ENCODE measurements at places on chromosomes 12 and 14. TPM values are rescaled to one million over a fixed set of nuclear protein-coding genes. Genes with fewer than 3 reads are reported as not detected.
A peak's percentile ranks its signal among the peaks of the same experiment; 100 is the strongest.

CNTN1 gene
- 8.0 TPM for total RNA-seq

GRCh38 chr14:66041582-66041981 lies 444.6 kb upstream of the CCDC196 start:
- no peak for DNase-seq

DNA sequence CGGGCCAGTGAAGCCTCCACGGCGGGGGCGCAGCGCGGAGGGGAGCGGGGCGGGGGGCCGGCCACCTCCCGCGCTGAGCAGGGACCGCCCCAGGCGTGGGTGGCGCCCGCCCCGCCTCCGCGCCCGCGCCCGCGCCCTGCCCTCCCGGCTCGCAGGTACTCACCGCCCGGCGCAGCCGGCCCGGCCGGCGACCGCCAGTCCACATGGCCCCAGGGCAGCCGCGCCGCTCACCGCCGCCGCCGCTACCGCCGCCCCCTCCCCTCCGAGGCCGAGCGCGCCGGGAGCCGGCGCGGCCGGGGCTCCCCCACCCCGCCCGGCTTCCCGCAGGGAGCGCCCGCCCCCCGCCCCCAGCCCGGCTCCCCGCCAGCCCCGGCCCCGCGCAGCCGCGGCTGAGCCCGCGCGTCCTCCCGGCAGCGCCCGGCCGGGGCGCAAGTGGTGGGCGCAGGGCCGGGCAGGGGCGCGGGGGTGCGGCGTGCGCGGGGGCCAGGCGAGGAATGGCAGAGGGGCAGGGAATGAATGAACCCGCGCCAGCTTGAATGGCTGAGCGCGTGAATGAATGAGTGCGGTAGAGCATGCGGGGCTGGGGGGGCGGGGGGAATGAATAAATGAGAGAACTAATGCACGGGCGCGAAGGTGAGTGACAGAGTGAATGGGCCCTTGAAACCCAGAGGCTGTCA lies at the start of gene BEGAIN:
Gene BEGAIN, minus strand, starts transcription at position 332 of the 677 bp plus-strand sequence. Its CDS starts 127 bp downstream, at position 205.
- DNase-seq: no peak

DNA sequence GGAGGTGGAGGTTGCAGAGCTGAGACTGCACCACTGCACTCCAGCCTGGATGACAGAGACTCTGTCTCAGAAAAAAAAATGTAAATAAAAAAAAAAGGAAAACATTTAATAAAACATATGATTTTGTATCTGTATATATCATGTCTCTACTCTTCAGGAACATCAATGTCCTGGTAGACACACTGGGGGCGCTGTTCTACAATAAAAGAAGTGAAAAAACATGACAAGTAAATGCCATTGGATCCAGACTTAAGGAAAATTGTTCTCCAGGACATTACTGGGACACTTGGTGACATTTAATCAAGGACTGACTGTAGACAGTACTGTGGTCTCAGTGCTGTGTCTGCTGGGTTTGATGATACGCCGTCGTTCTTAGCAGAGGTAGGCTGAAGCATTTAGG lies 15.5 kb upstream of the KLC1 start:
- DNase-seq: no peak

- peak; percentile 9 for DNase-seq
Measured at GRCh38 chr12:69534389-69534822, 50.9 kb upstream of the CCT2 start.

DNA sequence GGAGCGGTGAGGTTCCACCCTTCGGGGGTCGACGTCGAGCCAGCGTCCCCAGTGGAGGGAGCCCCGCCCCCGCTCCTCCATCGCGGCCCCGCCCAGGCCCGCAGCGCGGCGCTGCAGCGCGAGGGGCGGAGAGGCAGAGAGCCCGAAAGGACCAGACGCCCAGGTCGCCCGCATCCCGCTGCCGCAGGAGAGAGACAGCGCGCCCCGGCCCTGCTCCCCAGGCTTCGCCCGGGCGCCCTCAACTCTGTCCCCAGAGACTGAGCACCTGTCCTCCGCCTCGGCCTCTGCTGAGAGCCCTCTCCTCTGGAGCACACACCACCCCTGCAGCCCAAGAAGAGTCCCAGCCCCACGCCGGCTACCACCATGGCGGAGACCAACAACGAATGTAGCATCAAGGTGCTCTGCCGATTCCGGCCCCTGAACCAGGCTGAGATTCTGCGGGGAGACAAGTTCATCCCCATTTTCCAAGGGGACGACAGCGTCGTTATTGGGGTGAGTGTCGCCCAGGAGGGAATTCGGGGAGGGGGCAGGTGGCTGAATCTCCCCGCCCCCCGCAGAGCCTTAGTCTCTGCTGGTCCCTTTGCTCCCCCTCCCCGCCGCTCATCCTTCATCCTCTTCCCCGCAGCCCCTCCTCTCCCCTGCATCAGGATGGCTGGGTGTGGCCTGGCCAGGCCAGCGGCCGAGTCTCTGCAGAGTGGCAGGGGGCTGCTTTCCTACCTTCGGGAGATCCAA lies at the start of gene KIF5A:
Gene KIF5A, plus strand, starts transcription at position 136 of the 732 bp plus-strand sequence. Its CDS starts 228 bp downstream, at position 364.
- no peak for DNase-seq

GRCh38 chr12:94149781-94150239 lies 1.4 kb downstream of the PLXNC1 start:
- DNase-seq: no peak

- no peak for DNase-seq
Measured at GRCh38 chr14:65303190-65303898, 109.2 kb upstream of the FUT8 start.

DNA sequence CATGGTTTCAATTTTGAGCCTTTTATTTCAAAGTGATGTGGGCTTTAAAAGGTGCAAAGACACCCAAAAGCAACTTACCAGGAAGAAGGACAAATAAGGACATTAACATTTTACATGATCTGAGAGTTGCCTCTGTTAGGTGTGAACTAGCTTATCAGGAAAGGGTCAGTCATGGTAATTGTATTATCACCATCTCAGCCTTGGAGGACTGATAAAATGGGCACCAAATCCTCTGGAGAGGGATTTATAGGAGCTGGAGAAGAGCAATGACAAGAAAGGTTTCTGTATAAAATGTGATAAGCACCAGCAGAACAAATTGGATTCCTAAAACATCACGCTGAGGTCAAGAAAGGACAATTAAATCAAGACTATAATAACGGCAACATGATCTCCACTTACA lies 217.7 kb upstream of the PRICKLE1 start:
- no peak for DNase-seq

- DNase-seq: no peak
Measured at GRCh38 chr12:92432724-92433441, 269.9 kb upstream of the PLEKHG7 start.

All from esophagus squamous epithelium (tissue), 5 donors.